ENCODE measurements at places on chromosomes 6 and 20.

- DNase-seq = no peak
Measured at GRCh38 chr6:35174088-35174434, 32.9 kb upstream of the TCP11 start.

- DNase-seq = no peak
Measured at GRCh38 chr20:51354769-51355319, 187.7 kb downstream of the NFATC2 start.

GRCh38 chr6:39553029-39553428 is 172.2 kb downstream of the KIF6 start:
- DNase-seq = no peak

- DNase-seq = no peak
Measured at GRCh38 chr6:26401389-26401986, 587 bp upstream of the BTN3A1 start.

DNA sequence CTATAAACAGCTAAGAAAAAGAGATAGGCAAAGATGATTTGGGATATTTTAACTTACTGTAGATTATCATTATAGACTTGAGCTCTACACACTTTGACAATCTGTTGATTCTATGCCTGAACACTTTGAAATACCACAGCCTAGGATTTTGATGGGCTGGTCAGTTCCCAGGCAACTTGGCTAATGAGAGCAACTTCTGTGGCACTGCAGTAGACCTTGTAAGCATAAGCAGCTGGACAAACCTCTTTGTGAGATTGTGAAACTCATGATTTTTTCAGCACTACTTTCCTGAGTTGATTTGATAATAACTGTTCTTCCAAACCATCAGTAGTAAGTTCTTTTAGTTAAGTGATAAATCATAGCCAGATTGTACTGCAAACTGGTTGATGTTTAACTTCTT is 27.1 kb upstream of the ELOVL5 start:
- DNase-seq = no peak

- no peak for DNase-seq
Measured at GRCh38 chr6:95725344-95725743, 148.0 kb downstream of the MANEA start.

- no peak for DNase-seq
Measured at GRCh38 chr20:62772619-62772989, 23.7 kb upstream of the MRGBP start.

DNA sequence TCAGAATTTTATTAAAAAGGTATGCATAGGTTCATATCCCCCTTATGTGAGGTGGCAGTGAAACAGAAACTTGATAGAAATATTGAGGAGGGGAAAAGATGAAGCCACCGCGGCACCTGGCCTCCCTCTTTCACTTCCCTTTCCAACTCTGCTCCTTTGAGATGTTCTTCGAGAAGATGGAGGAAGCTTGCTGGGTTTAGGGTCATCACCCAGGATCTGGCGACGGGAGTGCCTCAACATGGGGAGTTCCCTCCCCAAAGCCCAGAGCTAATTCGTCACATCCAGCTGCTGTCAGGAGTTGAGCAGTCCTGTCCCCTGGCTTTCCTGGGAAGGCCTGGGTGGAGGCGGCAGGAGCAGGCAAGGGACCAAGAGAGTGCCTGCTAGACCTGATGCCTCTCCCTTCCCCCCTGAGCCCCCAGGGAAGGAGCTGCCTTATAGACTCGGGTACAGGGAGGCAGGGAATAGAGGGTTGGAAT is 29.1 kb downstream of the RREB1 start:
- DNase-seq = no peak

DNA sequence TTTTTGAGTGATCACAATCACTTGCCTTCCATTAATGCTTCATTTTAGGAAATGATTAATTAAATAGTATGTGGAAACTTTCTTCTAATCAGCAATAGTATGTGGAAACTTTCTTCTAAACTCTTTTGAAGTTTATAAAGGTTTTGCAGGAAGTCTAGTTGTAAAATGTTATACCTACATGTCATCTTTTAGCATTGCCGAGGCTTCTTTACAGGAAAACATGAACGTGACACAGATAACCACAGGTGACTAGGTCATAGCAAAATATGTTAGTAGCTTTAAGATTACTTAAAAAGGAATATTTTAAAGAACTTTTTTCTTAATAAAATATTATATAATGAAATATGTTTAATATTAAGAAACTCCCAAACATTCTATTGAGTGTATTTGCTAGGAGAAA is 56.8 kb downstream of the SMAP1 start:
- DNase-seq = no peak

- DNase-seq = no peak
Measured at GRCh38 chr6:167698540-167698939, 128.2 kb upstream of the AFDN start.
